ENCODE measurements at places on chromosomes 2 and 18. TPM values are rescaled to one million over a fixed set of nuclear protein-coding genes. Genes with fewer than 3 reads are reported as not detected.

Gene C18orf32
- 30.7 TPM for polyA plus RNA-seq

Gene ZAP70
- 1.5 TPM for polyA plus RNA-seq

Gene OBSL1
- polyA plus RNA-seq, result 139 TPM

DNA sequence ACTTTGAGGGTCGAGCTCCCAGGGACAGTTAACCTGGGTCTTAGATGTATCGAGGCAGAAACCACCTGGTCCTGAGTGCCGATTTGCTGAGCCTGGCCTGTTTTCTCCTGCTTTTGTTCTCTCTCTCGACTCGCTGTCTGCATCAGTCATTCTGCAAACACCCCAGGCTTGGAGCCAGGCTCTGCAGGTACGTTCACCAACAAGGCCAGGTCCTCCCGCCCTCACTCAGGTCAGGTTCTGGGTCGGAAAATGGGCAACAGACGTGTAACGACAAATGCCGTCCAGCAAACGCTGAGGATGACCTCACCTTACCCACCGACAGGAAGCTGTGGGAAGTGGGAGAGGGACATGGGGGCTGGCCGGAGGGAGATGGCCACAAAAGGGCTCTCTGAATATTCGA, 57.7 kb upstream of the PXDN start:
- no peak for DNase-seq

GRCh38 chr18:77069931-77070330, 62.7 kb downstream of the MBP start:
- no peak for DNase-seq

- DNase-seq, result no peak
These were observed 359.8 kb upstream of the SETBP1 start for GRCh38 chr18:44320619-44321460.

DNA sequence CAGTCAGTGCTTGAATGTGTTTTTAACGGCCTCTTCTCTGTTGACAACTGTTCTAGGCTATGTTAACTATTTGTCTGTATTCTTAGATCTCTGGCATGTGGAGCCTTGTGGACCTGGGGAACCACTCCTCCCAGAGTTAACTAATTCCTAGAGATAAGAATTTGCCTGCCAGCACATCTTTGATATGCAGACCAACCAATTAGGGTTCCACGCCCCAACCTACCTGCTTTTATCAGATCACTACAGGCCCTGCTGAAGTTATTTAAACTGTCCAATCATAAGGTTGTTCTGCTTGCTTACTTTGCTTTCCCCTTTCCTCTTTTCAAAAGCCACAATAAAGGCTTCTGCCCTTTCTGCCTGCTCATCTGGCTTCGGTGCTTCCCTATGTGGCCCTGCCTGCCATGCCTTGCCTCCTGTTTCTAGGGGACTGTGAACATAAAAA, 8.5 kb upstream of the CYBRD1 start:
- no peak for DNase-seq

- DNase-seq, result no peak
These were observed 127.8 kb downstream of the LNPK start for GRCh38 chr2:175874291-175874690.

DNA sequence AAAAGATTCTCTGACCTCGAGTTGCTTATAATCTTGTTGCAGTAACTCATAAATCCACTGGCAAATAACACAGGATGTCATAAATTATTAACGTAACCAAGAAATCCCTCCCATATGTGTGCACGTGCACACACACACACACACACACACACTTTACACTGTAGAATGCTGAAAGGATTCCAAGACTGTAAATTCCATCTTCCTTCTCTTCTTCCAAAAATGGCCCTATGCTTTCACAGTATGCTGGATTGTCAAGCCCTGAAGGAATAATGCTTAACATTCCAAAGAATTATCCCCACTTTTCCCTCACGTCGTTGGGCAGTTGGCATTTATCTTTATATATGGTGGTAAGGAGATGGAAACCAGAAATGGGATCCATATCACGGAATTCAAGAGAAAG, 117.5 kb upstream of the CRIM1 start:
- no peak for DNase-seq

Data from right lung (tissue), 10 donors.